ENCODE measurements at places on chromosomes 12 and 14.

GRCh38 chr12:6341417-6342139 is at the start of gene TNFRSF1A:
TNFRSF1A (minus strand) TSS chr12:6342076; CDS start chr12:6341814, 262 bp downstream.
- peak; percentile 85 for DNase-seq

GRCh38 chr12:117284140-117284539 is 77.3 kb downstream of the NOS1 start:
- no peak for DNase-seq

DNA sequence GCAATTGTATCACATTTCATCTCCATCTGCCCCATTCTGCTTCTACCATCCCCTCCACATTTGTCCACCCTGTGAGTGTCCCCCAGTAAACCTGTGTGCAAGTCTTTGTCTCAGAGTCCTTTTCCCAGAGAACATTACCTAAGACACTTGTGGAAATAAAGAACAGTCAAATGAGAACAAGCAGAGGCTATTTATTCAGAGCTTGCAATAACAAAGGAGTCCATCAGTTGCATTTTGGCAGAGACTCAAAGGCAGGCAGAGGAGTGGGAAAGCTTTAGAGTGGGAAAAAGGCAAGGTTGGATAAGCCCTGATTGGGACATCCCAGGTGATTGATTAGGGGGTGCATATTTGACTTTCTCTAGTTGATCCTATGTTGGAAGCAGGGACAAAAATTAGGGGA is 18.2 kb upstream of the PPFIBP1 start:
- no peak for DNase-seq

DNA sequence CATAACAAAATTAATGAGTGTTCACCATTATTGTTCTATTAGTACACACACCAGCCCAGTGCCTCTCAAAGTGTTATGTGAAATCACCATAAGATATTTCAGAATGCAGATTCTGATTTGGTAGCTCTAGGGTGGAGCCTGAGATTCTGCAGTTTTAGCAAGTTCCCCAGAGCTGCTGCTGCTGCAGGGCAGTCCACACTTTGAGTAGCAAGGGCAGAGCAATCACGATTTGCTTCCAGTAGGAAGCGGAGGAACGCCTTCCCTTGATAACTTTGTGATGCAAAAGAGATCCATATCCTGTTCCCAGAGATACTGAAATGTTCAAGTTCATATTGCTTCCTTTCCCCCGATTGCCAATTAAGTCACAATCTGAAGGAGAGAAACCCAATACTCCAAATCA is 57.9 kb downstream of the SLC17A8 start:
- DNase-seq = no peak

GRCh38 chr14:96748362-96748761 is 48.8 kb upstream of the VRK1 start:
- DNase-seq = no peak

GRCh38 chr14:54754623-54755386 is 147.8 kb downstream of the GCH1 start:
- DNase-seq = no peak

DNA sequence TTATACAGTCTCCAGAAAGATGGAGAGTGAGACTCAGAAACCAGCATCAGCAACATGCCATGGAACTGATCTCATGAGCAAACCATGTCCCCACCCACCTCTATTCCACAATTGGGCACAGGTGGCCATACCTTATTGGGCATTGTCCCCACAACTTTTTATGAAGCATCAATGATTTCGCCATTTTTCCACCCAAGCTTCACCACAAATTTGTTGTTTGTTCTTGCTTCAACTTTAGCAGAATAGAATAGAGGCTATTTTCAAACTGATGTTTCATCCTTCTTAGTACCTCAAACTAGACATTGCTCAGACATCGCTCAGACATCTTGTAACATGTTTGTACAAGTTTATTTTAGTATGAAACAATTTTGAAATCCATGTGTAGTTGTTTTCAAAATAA is 112.5 kb upstream of the TMTC2 start:
- DNase-seq = no peak

DNA sequence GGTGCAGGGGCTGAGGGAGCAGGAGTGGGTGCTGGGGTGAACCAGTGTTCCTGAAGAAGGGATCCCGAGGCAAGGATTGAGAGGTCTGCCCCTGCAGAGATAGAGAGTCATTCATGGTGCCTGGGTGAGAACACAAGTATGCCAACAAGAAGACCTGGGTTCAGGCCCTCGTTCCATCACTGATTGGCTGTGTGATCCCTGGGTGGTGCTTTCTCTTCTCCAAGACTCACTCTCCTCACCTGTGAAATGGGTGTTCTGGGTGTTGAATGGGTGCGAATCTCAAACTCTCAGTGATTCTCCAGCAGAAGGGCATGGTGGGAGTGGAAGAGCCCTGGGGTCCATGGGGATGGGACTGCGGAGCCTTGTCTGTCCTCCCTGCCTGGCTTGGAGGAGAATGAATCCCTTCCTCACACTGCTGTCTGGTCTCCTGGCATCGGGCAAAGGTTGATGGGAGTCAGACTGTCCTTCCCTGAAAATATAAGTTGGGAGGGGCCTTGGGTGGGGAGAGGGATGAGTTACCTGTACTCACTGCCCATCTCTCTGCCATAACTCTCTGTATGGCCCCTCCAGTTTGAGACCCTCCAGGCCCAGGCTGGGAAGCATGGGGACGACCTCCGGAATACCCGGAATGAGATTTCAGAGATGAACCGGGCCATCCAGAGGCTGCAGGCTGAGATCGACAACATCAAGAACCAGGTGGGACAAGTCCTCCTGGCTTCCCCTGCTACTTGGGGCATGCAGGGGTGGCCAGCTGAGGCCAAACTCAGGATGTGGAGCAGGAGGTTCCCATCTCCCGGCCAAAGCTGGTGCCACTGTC is 9.6 kb downstream of the KRT7 start:
- no peak for DNase-seq

DNA sequence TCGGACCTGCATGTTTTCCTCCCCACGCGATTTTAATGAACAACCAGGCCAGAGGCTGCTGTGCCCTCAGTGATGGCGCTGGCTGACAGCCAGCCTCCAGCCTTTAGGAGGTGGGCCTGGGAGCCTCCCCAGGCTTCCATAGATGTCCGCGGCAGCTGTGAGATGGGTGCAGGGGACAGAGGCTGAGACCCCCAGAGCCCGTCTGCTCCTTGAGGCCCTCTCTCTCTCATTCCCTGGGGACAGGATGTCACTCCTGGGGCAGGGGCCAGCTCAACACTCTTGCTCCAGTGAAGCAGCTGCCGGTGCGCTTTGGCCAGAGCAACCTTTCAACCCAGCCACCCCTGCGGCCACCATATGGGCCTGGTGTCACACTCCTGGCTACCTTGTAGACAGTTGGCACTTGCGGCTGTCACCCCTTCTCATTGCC is 24.8 kb downstream of the MVK start:
- DNase-seq = no peak

GRCh38 chr14:47596232-47596631 is 79.2 kb downstream of the MDGA2 start:
- DNase-seq = no peak

- DNase-seq = no peak
Observed at GRCh38 chr12:132367071-132367851, 37.9 kb upstream of the GALNT9 start.

GRCh38 chr12:121812320-121812871 is 8.6 kb downstream of the SETD1B start:
- DNase-seq = no peak

DNA sequence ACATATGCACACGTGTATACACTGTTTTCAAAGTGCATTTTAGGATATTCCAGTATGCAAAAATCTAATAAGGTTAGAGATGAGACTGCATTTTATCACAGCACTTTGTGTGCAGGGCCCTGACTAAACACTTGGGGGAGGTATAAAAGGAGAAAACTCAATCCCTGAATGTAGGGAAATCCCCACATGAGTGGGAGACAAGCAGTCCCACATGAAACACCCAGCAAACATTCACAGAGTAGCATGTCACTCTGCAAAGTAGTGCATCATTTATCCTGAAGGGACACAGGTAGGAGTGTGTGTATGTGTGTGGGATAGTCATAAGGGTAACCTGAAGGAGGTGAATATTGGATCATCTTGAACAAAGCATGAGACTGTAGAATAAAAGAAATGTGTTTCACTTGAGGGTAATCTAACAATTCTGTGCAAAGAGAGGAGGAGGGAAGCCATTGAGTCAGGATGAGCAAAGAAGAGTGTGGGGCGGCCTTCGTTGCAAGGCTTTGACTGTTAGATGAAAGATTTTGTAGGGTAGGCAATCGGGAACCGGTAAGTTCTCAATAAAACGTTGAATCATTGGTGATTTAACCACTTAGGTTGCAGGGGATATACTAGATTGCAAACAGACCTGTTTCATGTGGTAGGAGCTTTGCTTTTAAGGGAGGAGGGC is 2.9 kb downstream of the PRPF40B start:
- DNase-seq = no peak

- DNase-seq = no peak
Observed at GRCh38 chr14:68306934-68307789, 485.7 kb downstream of the ZFP36L1 start.

GRCh38 chr14:77154421-77154820 is 12.8 kb upstream of the ZDHHC22 start:
- no peak for DNase-seq

GRCh38 chr12:6335451-6336078 is 6.3 kb downstream of the TNFRSF1A start:
- peak; percentile 77 for DNase-seq

GRCh38 chr14:101010293-101010692 is 106.8 kb upstream of the RTL1 start:
- no peak for DNase-seq

- DNase-seq = no peak
Observed at GRCh38 chr14:26056036-26056616, 541.7 kb downstream of the NOVA1 start.

DNA sequence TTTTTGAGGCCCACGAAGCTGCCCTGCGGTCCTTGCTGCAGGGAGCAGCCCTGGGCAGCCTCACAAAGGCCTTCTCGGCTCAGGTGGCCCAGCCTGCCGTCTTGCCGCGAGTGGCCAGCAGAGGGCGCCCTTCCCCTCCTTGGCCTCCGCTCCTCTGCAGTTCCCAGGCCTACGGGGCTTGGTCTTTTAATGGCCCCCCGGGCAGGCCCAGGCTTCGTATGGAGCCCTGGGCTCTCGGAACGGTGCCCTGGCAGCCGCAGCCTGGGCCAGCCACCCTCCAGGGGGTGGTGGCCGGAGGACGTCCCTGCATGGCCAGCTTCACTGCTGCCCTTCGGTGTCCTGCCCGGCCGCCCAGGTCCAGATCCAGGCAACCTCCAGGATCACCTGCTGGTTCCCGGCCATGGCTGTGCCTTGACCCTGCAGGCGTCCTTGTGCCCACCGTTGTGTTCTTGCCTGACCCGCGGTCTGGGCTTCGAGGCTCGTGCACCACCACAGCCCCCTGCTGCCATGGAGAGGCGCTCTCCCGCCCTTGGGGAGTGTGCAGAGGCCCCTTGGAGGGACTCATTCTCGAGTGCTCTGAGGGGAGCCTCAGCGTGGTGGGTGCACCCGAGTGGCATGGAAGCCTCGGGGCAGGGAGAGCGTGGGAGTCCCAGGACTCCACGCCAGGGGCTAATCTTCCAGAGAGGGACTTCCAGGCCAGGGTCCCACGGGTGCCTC is 9.4 kb downstream of the ASPG start:
- DNase-seq = peak; percentile 49

DNA sequence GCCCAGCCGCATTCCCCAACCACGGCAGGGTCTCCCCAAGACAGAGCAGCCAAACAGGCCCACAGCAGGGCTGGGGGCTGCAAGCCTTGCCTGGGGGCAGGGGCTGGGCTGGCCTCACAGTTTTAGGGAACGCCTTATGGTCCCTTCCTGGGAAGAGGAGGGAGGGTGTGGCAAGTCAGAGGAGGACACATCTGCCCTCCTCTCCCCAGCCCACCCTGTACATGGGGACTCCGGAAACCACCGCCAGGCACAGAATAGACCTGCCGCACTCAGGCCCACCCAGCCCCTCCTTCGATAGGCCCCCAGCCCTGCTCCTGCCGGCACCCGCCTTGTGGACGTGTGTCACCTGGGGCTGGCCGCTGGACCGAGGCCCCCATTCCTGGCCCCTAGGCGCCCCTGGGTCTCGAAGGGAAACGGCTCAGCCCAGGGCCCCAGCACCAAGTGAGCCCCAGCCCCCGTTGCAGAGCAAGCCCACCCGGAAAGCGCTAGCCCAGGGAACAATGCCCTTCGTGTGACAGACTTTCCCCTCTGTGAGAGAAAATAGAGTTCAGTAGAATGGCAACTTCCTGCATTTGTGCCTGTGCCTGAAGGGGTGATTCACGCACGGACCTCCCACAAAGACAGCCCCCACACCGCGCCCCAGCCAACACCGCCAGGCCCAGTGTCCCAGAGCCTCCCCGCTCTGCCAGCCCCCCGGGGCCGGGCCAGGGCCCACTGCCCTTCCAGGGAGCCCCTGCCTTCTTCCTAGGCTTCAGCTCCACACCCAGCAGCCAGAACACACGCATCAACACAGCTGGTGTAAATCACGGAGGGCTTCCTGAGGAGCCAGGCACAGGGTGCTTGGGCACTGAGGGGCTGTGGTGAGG is 12.0 kb upstream of the NUDT14 start:
- DNase-seq = no peak

DNA sequence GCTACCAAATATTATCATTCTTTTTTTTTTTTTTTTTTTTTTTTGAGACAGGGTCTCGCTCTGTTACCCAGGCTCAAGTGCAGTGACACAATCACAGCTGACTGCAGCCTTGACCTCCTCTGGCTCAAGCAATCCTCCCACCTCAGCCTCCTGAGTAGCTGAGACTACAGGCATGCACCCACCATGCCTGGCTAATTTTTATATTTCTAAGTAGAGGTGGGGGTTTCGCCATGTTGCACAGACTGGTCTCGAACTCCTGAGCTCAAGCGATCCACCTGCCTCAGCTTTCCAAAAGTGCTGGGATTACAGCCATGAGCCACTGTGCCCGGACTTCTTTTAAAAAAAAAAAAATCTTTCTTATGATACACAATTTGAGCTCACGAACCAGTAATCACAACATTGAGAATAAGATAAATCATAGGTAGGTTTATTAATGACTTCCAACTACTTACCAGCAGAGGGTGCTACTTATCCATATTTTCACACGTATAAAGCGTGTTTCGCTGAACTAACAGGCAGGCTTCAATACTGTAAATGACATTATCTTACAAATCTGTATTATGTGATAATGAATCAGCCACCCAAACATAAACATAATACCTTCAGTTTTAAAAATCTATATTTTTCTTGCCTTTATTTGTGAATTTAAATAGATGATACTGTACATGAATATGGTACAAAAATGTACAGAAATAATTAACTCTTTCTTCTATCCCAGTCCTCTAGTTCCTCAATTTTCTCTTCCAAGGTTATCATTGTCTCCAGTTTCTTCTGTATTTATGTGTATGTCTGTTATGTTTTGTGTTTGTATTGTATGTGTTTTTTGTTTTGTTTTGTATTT is 42.5 kb upstream of the BCAT1 start:
- DNase-seq = peak; percentile 41

GRCh38 chr12:38907201-38907923 is 2.0 kb upstream of the CPNE8 start:
- DNase-seq = no peak

GRCh38 chr14:78075555-78076277 is 94.5 kb upstream of the NRXN3 start:
- no peak for DNase-seq
